ENCODE measurements at places on chromosomes 2 and 18. TPM values are rescaled to one million over a fixed set of nuclear protein-coding genes. Genes with fewer than 3 reads are reported as not detected.
A peak's percentile ranks its signal among the peaks of the same experiment; 100 is the strongest.

GRCh38 chr2:226514895-226515294 lies 284.7 kb downstream of the IRS1 start:
- no peaks in the 10 kb centered on the region for H3K4me1 ChIP-seq
- H3K27me3 ChIP-seq, result no peaks in the 10 kb centered on the region
- no peaks in the 10 kb centered on the region for H3K36me3 ChIP-seq

DNA sequence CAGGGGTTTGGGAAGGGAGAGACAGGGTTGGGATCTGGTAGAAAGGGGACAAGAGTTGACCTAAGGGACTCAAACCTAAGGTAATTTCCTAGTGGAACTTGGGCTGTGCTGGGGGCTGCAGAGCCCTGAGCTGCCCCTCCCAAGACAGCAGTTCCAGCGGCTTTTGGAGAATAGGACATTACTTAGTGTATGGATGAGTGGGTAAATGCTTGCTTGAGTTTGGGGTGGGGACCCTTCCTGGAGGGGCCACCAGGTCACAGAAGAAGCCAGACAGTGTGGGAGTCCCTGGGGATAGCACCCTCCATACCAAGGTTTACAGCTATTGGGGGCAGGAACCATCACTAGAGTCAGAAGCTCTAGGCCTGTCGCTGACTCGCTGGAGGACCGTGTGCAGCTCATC lies 111.5 kb downstream of the CAPN13 start:
- no peak overlapping the region for H3K27ac ChIP-seq
- no peaks in the 10 kb centered on the region for H3K27me3 ChIP-seq
- no peak overlapping the region for H3K4me3 ChIP-seq

Gene FAM237A
- not detected for total RNA-seq

- no peaks in the 10 kb centered on the region for H3K36me3 ChIP-seq
- no peak overlapping the region for H3K4me3 ChIP-seq
- DNase-seq, result no peak
- no peaks in the 10 kb centered on the region for H3K27me3 ChIP-seq
- no peak overlapping the region for H3K27ac ChIP-seq
- H3K4me1 ChIP-seq, result no peaks in the 10 kb centered on the region
Observed at GRCh38 chr2:118921646-118922045, 20.3 kb upstream of the MARCO start.

Gene TDRD15
- total RNA-seq, result not detected

- H3K27me3 ChIP-seq, result no peaks in the 10 kb centered on the region
- no peak overlapping the region for H3K4me3 ChIP-seq
- no peaks in the 10 kb centered on the region for H3K36me3 ChIP-seq
Observed at GRCh38 chr2:147177071-147177857, 667.6 kb upstream of the ACVR2A start.

Gene TTN
- total RNA-seq, result 1.8 TPM

GRCh38 chr18:53025247-53025646 lies 685.2 kb downstream of the DCC start:
- no peak overlapping the region for H3K4me3 ChIP-seq
- no peaks in the 10 kb centered on the region for H3K4me1 ChIP-seq
- no peak overlapping the region for H3K27ac ChIP-seq
- peak; percentile 20 for DNase-seq
- H3K27me3 ChIP-seq, result no peaks in the 10 kb centered on the region
- H3K36me3 ChIP-seq, result no peaks in the 10 kb centered on the region

- DNase-seq, result no peak
- no peaks in the 10 kb centered on the region for H3K27me3 ChIP-seq
- no peaks in the 10 kb centered on the region for H3K4me1 ChIP-seq
- H3K27ac ChIP-seq, result no peak overlapping the region
Observed at GRCh38 chr2:105600949-105601794, 143.5 kb upstream of the NCK2 start.

DNA sequence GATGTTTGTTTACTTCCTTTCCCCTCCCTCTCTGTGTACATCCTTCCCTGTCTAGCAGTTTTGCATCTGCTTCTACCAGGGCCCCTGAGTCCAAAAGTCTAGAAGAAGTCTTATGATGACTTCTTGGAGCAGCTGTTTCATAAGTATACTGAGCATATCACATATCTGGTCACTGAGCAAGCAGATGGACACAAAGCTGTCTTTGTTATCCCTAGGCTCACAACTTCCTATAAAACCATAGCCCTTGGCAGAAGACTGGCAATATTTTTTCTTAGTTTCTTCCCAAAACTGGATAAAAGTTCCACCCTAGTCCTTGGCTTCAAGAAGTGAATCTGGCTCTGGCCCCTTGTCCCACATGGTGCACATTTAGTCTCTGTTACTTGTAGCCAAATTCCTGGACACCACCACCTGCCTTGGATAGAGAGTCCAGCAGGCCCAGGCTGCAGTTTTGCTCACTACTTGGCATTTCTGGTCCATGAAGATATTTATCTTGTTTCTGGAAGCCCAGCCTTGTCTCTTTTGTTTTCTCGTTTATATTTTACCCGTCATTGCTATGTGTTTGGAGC lies 22.5 kb downstream of the THOC1 start:
- DNase-seq, result no peak

DNA sequence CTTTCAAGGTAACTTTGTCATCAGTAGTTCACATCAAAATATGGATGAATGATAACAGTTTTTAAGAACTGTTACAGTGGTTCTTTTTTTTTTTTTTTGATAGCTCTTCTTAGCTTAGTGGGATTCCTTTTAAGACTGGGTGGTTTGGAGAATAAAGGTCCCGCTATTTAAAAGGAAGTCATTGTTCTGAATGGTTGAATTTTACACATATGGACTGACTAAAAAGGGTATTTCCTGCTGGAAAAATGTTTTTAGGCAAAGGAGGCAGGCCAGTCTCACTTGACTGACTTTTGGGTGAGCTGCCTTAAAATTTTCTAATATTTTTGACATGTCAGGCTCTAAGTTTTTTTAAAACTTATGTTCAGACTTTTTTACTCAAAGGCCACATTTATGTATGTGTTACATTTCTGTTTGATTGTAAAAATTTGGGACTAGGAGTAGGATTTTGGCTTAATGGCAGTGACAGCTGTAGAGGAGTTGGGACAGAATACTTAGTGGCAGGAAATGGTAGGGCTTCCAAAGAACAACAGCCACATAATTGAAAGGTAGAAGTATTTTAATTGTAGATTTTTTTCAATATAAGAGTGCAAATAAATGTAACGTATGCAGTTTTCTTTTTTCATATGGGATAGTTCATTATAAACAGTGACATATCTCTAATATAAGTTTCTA lies 13.7 kb downstream of the VAPA start:
- no peaks in the 10 kb centered on the region for H3K36me3 ChIP-seq
- H3K27me3 ChIP-seq, result no peaks in the 10 kb centered on the region
- H3K4me3 ChIP-seq, result no peak overlapping the region

Gene CD8B2
- total RNA-seq, result 0.22 TPM

GRCh38 chr2:30148850-30149249 lies 2.0 kb downstream of the YPEL5 start:
- H3K4me3 ChIP-seq, result no peak overlapping the region
- no peak overlapping the region for H3K27ac ChIP-seq
- H3K27me3 ChIP-seq, result no peaks in the 10 kb centered on the region
- no peaks in the 10 kb centered on the region for H3K36me3 ChIP-seq
- DNase-seq, result no peak

GRCh38 chr2:170212625-170213280 lies 34.8 kb downstream of the MYO3B start:
- DNase-seq, result no peak
- H3K4me3 ChIP-seq, result no peak overlapping the region
- no peak overlapping the region for H3K27ac ChIP-seq
- H3K4me1 ChIP-seq, result no peaks in the 10 kb centered on the region

- no peak overlapping the region for H3K27ac ChIP-seq
- no peaks in the 10 kb centered on the region for H3K36me3 ChIP-seq
- H3K27me3 ChIP-seq, result no peaks in the 10 kb centered on the region
- DNase-seq, result no peak
Observed at GRCh38 chr2:15303874-15304273, 257.3 kb downstream of the NBAS start.

DNA sequence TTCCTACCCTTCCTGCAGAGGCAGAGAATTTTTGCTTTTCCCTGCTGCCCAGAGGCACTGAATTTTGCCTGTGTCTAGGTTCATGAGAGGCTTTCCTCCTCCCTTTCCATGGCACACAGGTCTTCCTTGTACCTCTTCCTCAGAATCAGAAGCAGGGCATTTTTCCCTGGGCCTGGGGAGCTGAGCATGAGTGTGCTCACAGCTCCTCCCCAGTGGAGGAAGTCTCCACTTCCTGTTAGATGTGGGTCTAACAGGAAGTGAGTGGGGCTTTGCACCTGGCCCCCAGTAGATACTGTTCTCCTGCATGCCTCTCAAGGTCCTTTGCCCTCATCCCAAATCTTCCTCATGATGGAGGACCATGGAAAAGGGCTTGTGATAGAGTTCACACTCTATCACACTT lies 297.2 kb upstream of the FIGN start:
- DNase-seq, result no peak
- H3K36me3 ChIP-seq, result no peaks in the 10 kb centered on the region
- no peak overlapping the region for H3K4me3 ChIP-seq
- H3K27me3 ChIP-seq, result no peaks in the 10 kb centered on the region
- H3K4me1 ChIP-seq, result no peaks in the 10 kb centered on the region

Gene C1QL2
- total RNA-seq, result not detected

DNA sequence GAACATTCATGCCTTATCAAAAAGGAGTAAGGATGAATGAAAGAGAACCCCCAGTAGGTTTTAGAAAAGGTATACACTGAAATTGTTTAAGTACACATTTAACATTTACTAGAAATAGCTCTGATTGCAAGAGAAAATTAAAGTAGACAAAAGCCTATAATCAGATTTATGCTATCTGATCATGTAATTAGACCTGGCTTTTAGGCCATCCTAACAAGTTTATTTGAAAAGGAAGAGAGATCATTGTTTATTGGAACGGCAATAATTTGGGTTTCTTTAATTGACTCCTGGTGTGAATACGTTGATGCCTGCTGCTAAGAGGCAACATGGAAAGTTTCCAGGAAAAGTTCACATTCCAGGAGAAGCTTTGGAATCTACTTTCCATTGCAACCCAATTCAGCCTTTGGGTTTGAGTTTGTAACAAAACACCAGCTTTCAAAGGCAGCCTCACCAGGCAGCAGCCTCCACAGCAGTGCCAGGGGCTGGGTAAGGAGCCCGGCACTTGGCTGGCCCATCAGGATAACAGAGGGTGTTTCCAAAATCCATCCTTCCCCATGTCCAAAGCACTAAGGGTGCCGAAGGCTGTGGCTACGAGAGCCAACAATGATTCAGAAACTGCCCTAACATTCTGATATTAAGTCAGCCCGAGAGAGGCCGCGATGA lies 18.0 kb downstream of the FZD7 start:
- H3K27ac ChIP-seq, result no peak overlapping the region
- no peaks in the 10 kb centered on the region for H3K4me1 ChIP-seq
- H3K27me3 ChIP-seq, result no peaks in the 10 kb centered on the region
- H3K4me3 ChIP-seq, result no peak overlapping the region
- no peak for DNase-seq
- H3K36me3 ChIP-seq, result no peaks in the 10 kb centered on the region

DNA sequence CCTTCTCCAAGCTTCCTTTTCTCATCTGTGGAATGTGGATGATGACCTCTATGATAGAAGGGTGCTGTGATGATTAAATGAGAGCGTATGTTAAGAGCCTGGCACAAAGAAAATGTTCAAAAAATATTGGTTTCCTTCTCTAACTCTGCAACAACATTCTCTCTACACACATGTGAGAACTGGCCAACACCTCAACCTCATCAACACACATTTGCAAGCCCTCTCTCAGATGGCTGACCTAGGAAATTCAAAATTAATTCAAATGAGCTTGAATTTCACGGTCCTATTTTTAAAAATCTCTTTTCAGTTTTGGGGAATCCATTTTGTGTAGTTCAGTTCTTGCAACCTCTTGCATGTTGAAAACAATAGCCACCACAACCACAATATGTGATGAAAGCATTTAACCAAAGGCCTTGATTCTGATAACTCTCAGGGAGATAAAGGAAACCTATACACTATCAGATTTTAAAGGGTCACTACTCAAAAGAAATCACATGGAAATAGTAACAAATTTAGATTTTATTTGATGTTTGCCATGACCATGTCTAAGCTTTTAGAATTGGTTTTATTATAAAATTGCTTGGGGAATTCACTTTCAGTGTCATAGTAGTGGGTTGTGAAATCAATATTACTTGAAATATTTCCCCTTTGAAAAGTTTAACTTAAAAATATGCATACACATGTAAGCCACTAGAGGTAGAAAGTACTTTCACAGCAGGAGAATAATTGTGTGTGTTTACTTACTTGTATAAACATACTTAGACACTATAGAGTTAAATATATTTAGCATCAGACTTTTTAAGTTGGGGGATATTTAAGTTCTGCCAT lies 16.6 kb upstream of the NABP1 start:
- no peaks in the 10 kb centered on the region for H3K27me3 ChIP-seq
- no peaks in the 10 kb centered on the region for H3K4me1 ChIP-seq
- DNase-seq, result no peak
- H3K36me3 ChIP-seq, result no peaks in the 10 kb centered on the region

Gene IL37
- 0.99 TPM for total RNA-seq

DNA sequence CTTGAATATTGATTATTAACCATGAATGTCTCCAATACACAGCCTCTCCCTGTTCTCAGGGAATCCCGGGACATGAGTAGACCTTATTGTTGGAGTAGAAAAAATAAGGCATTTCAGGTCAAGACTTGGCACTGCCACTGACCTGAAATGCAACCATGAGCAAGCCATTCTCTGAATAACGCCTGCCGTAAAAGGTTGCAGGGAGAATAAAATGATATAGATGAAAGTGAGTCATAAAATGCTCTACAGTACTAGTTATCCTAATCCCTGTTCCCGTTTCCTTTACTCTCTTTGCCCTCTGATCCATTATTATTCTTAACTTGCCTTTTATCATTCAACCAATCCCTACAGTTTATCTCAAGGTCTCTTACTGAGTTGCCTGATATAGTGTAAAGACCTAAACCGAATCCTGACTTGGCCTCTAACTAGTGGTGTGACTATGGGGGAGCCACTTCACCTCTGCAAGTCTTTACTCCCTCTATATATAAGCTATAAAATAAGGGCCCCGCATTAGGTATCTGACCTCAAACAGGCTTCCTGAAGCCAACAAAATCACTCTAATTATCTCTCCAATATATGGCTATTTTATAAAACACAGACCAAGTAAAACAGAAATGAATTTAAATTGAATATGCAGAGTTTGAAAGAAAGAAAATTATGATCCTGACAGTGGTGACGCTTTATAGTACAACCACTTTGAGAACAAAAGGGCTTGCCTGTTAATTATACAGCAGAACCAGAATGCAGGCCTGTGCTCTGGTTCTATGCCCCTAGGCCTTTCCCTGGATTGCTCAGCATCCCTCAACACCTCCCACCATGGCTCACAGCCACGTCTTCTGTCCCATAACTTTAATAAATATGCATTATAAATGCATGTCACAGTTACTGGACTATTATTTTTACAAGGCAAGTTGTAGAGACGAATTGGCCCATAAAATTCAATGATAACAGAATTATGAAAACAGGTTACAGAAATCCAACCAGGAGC lies 183.1 kb downstream of the STK39 start:
- no peak for DNase-seq
- no peak overlapping the region for H3K4me3 ChIP-seq
- H3K36me3 ChIP-seq, result no peaks in the 10 kb centered on the region
- no peaks in the 10 kb centered on the region for H3K4me1 ChIP-seq
- H3K27me3 ChIP-seq, result no peaks in the 10 kb centered on the region
- no peak overlapping the region for H3K27ac ChIP-seq

Gene ASB18
- total RNA-seq, result not detected

Data from colonic mucosa (tissue), 4 donors.